ENCODE measurements at places on chromosomes 6 and 20. TPM values are rescaled to one million over a fixed set of nuclear protein-coding genes. Genes with fewer than 3 reads are reported as not detected.

OPN5 gene
- total RNA-seq = 0.09 TPM

FGD2 gene
- not detected for total RNA-seq

SCUBE3 gene
- 35.3 TPM for total RNA-seq

TMEM244 gene
- not detected for total RNA-seq

GNMT gene
- 1.7 TPM for total RNA-seq

- H3K36me3 ChIP-seq = peaks cover 38% of the 10 kb centered on the region
- H3K27me3 ChIP-seq = no peaks in the 10 kb centered on the region
- H3K4me3 ChIP-seq = no peak overlapping the region
- no peaks in the 10 kb centered on the region for H3K4me1 ChIP-seq
- no peak for DNase-seq
These were observed 78.5 kb downstream of the PHF3 start for GRCh38 chr6:63714091-63714490.

GRCh38 chr6:2737885-2738284 is 12.8 kb downstream of the MYLK4 start:
- H3K27me3 ChIP-seq = no peaks in the 10 kb centered on the region
- H3K4me1 ChIP-seq = no peaks in the 10 kb centered on the region
- no peaks in the 10 kb centered on the region for H3K36me3 ChIP-seq
- H3K27ac ChIP-seq = no peak overlapping the region
- DNase-seq = no peak

DNA sequence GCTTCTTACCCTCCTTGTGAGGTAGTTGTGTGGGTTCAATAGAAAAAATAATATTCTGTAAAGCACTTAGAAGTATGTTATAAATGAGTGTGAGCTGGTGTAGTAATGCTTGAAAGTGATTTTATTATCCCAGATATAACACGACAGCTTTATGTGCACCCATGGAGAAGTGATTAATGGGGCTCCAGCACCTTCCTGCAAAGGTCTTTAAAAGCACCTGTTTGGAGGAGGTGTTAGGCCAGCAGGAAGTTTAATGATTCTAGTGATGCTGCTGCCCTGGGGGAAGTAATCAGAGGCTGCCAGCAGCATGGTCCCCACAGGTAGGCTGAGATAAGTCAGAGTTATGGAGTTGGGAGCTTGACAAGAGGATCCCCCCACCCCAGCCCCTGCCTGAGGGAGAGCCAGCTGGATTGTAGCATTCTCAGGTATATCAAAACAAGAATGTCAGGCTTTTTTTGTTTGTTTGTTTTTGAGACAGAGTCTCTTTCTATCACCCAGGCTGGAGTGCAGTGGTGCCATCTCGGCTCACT is 166.3 kb downstream of the PHACTR1 start:
- no peaks in the 10 kb centered on the region for H3K36me3 ChIP-seq
- H3K4me3 ChIP-seq = no peak overlapping the region
- H3K4me1 ChIP-seq = no peaks in the 10 kb centered on the region

CST2 gene
- total RNA-seq = not detected

ROS1 gene
- 0.22 TPM for total RNA-seq

TDRD6 gene
- total RNA-seq = 0.17 TPM

- no peak overlapping the region for H3K27ac ChIP-seq
- DNase-seq = no peak
- H3K4me3 ChIP-seq = no peak overlapping the region
- no peaks in the 10 kb centered on the region for H3K27me3 ChIP-seq
- H3K36me3 ChIP-seq = no peaks in the 10 kb centered on the region
- H3K4me1 ChIP-seq = peaks cover 1% of the 10 kb centered on the region
These were observed 173.2 kb downstream of the PDE7B start for GRCh38 chr6:136024711-136025110.

DNA sequence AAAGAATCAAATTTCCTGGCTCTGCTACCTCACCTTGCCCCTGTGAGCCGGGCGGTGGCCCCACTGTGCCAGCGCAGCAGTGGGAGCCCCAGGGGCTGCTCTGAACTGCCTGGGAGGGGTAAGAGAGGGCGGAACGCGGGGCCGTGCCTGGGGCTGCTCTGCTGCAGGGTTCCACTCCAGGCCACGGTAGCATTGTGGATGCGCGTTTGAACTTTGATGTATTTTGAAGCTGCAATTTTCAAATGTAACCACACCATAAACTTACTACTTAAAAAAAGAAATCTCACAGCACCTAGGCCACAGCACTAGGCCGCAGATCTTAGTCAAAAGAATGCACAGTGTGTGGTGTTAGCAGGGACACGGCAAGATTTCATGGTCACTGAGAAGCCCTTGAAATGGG is 57.5 kb downstream of the PRDM1 start:
- peaks cover 9% of the 10 kb centered on the region for H3K4me1 ChIP-seq
- peaks cover 19% of the 10 kb centered on the region for H3K27me3 ChIP-seq
- H3K36me3 ChIP-seq = no peaks in the 10 kb centered on the region
- no peak for DNase-seq
- no peak overlapping the region for H3K27ac ChIP-seq
- H3K4me3 ChIP-seq = no peak overlapping the region

Measured in progenitor cell of endocrine pancreas (in vitro differentiated cells).